ENCODE measurements at places on chromosomes 13 and 19. TPM values are rescaled to one million over a fixed set of nuclear protein-coding genes. Genes with fewer than 3 reads are reported as not detected.

SYT3 gene
- total RNA-seq = 0.53 TPM

CGB8 gene
- total RNA-seq = not detected

CLEC17A gene
- not detected for total RNA-seq

DNA sequence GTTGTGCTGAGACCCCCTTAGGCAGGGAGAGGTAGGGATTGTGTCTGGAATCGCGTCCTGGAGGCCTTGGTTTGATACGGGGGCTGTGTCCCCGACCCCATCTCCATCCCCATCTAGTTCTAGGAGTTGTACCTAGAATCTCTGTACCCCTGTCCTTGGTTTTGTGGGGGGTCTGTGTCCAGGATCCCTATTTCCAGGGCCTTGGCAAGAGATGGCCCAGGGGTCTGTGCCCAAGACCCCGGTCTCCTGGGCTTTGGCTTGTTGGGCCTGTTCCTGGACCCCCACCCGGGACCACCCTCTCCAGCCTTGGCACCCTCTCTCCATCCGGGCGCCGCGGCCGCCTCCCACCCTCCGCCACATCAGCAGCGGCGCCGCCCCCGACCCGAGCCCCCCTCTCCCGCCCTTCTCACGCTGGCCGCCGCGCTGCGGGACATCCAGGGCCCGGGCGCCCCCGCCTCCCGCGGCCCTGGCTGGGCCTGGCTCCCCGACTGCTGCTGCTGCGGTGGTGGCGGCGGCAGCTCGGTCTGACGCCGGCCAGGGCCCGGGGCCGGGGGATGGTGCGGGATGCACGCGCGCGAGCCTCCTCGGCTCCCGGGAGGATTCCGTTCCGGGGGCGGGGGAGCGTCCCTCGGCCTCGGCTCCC, at the start of gene NUMBL:
NUMBL (minus strand) TSS at position 602 of the 643 bp plus-strand sequence; CDS start at position 434, 168 bp downstream.
- DNase-seq = no peak

- DNase-seq = no peak
These were observed 9.8 kb downstream of the SIGLEC10 start for GRCh38 chr19:51407511-51408131.

- DNase-seq = no peak
These were observed 16.8 kb upstream of the TM9SF2 start for GRCh38 chr13:99484473-99484872.

DNA sequence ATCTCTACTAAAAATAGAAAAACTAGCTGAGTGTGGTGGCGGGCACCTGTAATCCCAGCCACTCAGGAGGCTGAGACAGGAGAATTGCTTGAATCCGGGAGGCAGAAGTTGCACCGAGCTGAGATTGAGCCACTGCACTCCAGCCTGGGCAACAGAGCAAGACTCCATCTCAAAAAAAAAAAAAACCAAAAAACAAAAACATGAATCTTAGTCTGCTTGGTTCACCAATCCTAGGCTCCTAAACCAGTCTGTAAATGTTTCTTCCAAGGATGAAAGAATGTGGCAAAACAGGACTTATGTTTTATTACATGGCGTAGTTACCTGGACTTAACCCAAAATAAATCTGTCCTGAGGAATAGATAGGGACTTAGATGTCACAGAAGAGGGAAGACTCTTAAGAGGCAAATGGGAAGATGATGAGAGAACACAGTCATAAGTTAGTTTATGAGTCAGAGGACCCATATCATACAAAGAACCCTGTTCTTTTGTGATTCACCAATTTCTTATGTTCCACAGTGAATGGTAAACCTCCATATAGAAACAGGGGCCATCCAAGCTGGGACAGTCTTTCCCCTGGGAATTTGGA, 6.9 kb upstream of the FBXL3 start:
- no peak for DNase-seq

DNA sequence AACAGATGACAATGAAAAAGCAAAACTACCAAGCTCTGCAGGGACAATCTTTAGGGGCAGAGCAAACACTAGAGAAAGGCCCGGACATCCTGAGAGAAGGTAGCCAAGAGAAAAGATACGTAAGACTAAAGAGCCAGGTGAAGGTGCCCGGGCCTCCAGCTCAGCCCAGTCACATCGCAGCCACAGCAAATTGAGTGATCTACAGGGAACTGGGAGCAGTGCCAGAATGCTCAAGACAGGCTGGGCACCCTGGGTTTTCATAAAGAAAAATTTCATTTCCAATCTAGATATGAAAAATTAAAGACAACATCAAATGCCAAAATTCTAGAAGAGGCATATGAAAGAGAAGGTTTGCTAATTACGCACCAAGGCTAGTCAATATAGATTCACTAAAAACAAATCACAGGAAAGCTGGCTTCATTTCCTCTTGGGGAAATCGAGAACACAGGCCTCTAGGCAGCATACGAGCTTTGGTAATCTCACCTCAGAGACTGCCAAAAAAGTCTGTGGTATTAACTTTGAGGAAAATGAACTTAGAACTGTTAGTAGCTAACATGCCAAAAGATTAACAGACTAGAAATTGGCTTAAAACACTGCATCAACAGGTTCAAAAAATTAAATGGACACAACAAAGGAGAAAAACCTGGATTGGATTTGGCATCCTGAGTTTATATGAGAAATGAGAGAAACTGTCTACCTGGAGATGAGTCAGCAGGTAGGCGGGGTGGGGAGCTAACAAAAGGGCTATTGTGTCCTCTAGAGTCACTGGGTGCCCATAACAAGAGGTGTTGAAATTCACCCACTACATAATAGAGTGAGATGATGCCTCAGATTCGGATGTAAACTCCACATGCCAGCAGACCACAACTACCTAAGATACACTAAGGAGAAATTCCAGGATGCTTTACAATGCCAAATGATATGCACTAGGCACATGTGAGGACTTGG, 6.6 kb downstream of the ANKRD10 start:
- no peak for DNase-seq

Data from glomerular endothelial cell (primary cell).